Naive B cell (primary cell): ENCODE measurements at places on chromosomes 2 and 18.

DNA sequence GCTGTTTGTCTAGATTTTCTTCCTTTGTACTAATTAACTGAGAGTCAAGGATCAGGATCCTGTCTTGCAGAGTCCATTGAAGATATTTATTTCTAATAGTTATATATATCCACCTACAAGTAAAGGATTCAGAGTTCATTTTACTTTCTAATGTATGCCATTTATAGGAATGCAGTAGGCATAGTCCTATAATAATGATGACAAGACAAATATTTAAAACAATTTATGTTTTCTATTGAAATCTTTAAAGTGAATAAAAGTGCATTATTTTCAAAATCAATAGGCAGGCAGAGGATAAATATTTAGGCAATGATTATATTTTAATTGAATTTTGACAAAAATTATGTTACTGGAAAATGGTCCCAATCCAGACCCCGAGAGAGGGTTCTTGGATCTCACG, 1430.8 kb upstream of the NXPH2 start:
- DNase-seq, result no peak

DNA sequence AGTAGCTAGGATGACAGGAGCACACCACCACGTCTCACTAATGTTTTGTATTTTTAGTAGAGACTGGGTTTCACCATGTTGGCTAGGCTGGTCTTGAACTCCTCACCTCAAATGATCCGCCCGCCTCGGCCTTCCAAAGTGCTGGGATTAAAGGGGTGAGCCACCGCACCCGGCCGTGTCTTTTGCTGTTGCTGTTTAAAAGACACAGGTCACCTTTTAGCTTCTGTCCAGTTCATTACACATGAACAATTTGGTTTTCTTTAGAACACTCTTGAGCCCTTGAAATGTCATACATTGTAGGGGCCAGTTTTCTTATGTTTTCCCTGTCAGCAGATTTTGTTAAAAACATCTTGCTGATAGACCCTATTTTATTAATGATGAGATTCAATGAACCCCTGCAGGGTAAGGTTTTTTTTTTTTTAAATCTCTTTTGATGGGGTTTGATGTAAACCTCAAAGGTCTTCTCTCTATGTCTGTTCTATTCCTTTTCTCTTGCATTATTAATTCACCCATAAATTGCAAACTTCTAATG, 61.0 kb upstream of the AGPS start:
- DNase-seq, result no peak

DNA sequence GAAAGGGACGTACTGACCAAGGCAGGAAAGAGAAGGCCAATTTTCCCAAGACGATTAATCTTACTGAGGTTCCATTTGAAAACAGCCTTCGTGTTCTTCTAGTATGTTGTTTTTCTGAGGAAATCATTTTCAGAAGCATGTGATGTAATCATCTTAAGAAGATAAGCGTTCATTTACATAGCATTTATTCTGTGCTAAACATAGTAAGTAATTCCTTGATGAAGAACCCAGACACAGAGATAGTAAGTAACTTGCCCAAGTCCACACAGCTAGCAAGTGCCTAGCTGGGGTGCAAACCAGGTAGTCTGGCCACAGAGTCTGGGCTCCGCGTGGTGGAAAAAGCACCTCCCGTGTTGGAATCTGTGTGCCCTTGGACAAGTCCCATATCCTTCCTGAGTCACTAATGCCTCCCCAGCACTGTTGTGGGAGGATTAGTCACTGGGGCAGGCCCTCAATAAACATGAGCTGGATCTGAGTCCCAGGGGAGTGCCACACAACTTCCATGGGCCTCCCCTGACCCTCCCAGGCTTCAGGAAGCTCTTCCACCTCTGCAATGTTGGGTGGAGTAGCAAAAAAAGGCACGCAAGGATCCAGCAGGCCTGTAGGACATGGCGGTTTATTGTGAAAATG, 26.9 kb upstream of the ASAP2 start:
- no peak for DNase-seq

GRCh38 chr2:20745924-20746555, 76.9 kb downstream of the LDAH start:
- no peak for DNase-seq

- no peak for DNase-seq
These were observed 157.9 kb upstream of the TTC39C start for GRCh38 chr18:23856466-23857163.

GRCh38 chr18:71760541-71760940, 783.6 kb downstream of the CBLN2 start:
- DNase-seq, result no peak

- DNase-seq, result no peak
These were observed 42.7 kb upstream of the POLE4 start for GRCh38 chr2:74915743-74916142.

GRCh38 chr2:209547726-209548125, 123.9 kb downstream of the MAP2 start:
- no peak for DNase-seq

DNA sequence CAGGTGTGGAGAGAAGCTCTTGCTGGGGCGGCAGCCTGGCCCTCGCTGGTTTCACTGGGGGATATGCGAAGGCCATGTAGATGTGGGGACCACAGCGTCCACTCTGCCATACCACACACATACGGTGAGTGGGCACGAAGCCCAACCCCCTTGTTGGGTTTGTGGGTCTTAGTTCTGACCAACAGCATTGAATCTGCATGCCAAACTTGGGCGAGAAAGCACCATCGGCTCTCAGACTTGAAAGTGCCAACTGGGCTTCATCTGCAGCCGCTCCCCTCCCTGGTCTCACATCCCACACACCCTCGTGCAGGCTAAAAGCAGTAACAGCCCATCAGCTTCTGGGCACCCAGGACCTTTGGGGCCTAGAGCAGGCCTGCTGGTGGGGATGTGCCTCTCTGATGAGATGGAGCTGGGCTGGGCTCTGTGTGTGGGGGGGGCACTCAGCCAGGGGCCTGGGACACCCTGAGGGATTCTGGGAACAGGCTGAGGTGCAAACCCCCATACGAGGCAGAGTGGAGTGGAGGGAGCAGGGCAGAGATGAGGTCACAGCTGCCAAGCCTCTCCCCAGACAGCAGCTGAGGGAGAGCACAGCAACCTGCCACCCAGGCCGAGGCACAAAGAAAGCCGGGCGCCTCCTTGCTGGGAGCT, 264.4 kb downstream of the TWIST2 start:
- DNase-seq, result no peak

- no peak for DNase-seq
These were observed 23.3 kb downstream of the REEP1 start for GRCh38 chr2:86314125-86314524.

- DNase-seq, result no peak
These were observed 221.7 kb downstream of the SOX11 start for GRCh38 chr2:5913711-5914395.

- no peak for DNase-seq
These were observed 38.3 kb downstream of the ALMS1 start for GRCh38 chr2:73423913-73424312.

DNA sequence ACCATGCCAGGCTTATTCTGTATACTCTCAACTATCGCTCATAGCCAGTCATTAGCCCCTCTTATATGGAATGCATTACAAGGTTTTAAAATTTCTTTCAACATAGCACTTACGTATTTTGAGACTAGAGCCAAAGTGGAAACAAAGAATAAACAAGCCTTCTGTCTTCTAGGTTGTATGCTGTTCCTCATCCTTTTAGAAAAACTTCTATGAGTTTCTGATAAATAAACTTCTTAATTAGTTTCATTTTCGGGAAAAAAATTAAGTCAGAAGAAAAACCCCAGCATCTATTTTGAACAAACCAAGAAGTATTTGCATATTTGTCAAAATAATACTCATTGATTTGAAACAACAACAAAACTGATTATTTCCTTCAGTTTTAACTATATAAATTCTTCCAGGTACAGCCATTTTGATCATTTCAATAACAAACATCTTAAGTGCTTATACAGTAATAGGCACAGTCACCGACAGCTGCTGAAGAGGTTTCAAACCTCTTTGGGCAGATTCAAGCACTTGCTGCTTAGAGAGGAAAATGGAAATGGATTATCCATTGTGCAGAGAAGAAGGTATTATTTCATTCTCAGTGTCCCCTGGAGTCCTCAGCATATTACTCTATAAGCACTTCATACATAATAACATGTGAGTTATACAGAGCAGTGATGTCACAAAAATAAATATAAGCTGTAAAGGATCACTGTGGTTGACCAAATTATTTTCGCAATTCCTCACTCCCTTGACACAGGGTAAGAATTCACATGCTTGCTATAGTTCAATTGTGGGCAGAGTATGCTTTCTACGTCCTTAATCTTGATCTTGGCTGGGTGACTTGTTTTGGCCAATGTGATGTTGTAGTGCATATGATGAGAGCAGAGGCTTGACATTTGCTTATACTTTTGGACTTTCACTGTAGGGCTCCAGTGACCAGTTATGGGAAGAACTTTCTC, 833.8 kb downstream of the TRIB2 start:
- no peak for DNase-seq

- no peak for DNase-seq
These were observed 183.9 kb downstream of the NCK2 start for GRCh38 chr2:105928563-105928962.

DNA sequence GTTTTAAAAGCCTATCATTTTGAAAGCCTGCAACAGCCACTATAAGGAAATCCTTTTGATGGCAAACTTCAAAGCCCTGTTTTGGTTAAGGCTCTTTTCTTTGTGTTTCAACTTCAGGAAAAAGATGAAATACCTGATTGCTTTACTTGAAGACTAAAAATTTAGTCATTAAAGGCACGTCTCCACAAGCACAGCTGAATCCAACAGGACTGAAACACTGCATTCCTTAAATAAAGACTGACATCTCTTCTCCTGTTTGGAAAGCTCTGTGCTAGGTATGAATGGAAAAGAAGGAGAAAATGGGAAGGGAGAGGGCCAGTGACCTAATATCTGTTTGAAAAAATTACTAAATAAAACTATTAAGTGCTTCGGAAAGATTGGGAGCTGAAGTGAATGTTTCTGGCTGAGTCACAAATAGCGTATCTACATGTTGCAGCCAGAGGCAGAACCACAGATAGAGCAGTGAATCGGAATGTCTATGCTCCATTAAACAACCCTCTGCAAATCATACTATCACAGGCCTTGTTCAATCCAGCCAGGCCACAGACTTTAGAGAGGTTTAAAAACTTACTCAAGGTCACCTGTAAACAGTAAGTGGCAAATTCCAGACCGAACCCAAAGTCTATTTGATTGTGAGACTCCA, 21.1 kb upstream of the RALBP1 start:
- DNase-seq, result no peak

DNA sequence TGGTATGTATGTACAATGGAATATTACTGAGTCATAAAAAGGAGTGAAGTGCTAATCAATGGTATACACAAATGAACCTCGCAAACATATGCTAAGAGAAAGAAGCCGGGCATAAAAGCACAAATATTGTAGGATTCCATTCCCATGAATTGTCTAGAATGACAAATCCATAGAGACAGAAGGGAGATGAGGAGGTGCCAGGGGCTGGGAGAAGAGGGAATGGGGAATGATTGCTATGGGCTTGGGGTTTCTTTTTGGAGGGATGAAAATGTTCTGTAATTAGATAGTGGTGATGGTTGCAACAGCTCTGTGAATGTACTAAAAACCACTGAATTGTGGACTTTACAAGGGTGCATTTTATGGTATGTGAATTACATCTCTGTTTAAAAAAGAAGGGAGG, 73.5 kb downstream of the GLI2 start:
- no peak for DNase-seq
